ENCODE measurements at places on chromosomes 3 and 15. TPM values are rescaled to one million over a fixed set of nuclear protein-coding genes. Genes with fewer than 3 reads are reported as not detected.

CYP8B1 gene
- not detected for total RNA-seq

ATP13A5 gene
- total RNA-seq, result 2.0 TPM

GPR62 gene
- total RNA-seq, result not detected

HYAL1 gene
- 78.8 TPM for total RNA-seq

MUC4 gene
- 1.1 TPM for total RNA-seq
